ENCODE measurements at places on chromosomes 5 and 9.

- no peak for DNase-seq
Measured at GRCh38 chr9:133973111-133973790, 18.9 kb downstream of the VAV2 start.

GRCh38 chr9:100724886-100725285, 147.0 kb downstream of the CAVIN4 start:
- peak; percentile 8 for DNase-seq

GRCh38 chr5:64954518-64954917, 185.8 kb downstream of the CWC27 start:
- no peak for DNase-seq

DNA sequence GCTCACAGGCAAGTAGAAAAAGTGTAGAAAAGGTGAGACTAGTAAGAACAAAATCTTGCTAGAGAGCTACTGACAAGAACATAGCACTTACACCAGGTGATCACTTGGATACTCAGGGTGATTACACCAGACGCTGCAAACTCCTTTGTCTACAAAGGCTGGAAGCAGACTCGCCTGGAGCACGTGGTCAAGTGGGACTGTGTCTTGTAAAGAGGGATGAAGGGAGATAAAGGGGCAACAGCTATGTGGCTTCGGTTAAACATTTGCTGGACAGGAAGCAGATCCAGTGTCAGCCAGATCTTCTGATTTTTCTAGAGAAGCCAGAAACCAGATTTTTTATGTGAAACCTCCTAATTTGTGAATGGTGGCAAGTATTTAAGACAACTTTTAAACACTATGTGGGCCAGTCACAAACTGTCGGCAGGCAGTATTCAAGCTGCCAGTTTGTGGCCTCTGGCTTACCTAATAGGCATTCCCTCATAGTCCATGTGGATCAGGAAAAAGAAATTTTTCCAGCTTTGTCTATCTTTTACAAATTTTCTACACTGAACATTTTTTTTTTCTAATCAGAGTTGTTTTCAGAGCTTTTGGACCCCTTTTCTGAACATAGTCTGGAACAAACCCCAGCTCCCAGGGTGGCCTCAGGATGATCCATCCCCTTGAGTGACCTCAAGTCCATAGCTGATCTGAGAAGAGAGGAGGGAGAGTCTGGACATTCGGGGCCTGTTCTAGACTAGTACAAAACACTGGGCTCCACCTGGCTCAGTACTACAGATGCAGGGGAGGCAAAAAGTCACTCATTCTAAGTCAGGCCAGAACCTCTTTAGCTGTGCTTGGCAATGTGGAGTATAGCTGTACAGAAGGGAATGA, 262.9 kb downstream of the ARRDC3 start:
- DNase-seq: peak; percentile 21

GRCh38 chr5:119366540-119366881, 10.7 kb downstream of the TNFAIP8 start:
- DNase-seq: no peak

- DNase-seq: no peak
Measured at GRCh38 chr5:122707796-122708195, 67.1 kb upstream of the SNX2 start.

DNA sequence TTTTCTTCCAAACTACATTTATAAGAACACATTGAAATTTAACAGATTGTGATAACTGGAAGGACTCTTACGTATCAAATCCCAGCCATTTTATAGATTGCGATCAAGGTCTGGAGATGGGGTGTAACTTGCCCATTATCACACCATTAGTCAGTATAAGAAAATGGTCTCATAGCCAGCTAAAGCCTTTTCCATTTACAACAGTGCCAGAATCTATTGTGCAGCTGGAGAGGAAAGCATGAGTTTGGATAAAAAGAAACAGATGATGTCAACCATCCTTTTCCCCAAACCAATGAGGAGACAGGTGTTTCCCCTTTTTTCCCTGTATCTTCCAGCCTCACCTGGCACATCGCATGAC, 658.8 kb downstream of the ACTL7B start:
- DNase-seq: no peak

DNA sequence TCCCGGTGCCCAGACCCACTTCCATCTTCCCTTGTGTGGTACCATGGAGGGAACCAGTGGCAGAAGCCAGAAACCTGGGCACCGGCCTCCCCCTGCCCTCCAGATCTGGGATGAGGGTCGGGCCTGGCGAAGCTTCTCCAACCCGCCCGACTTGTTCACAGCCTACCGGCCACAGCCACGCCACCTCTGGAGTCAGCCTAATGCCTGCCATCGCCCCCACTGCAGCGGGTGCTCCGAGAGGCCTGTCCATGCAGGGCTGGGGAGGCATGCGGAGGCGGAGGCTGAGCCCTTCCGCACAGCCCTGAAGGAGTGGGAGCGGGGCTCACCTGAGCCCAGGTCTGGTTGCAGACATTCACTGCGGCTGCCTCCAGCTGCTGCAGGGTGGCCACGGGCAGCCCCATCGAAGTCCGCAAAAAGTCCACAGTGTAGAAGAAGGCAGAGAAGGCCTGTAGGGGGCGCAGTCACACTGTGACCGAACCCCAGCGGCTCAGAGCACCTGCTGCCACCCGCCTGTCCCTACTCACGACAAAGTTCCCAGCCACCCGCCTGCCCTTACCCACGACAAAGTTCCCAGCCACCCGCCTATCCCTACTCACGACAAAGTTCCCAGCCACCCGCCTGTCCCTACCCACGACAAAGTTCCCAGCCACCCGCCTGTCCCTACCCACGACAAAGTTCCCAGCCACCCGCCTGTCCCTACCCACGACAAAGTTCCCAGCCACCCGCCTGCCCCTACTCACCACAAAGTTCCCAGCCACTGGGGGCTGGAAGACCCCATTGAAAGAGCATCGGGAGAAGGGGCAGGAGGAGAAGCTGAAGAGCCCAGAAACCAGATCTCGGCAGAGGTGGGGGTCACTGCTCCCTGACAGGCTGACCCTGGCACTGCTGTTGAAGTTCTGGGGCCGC, 3.8 kb upstream of the NPDC1 start:
- peak; percentile 60 for DNase-seq

All from SK-N-DZ (cell line).